Naive B cell (primary cell): ENCODE measurements at places on chromosomes 2 and 18. TPM values are rescaled to one million over a fixed set of nuclear protein-coding genes. Genes with fewer than 3 reads are reported as not detected.

DNA sequence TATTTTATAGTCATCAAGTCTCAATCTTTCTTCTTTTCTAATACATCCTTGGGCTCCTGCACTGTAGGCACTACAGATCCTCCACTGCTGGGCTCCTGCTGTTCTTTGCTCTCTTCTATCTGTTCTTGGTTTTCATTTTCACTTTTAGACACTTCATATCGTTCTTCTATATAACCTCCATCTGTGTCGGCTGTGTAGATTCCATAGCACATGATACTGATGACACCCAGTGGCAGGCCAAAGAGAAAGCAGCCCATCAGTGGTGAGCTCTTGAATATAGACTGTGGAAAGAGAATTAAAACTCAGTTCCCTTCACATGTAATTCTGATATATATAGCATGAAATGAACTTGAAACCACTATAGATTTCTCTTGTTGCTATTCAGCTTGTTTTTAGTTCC is 38.0 kb downstream of the TMX3 start:
- DNase-seq = no peak

ASXL2 gene
- polyA plus RNA-seq = 2.6 TPM

RSAD2 gene
- polyA plus RNA-seq = 8.5 TPM

DNA sequence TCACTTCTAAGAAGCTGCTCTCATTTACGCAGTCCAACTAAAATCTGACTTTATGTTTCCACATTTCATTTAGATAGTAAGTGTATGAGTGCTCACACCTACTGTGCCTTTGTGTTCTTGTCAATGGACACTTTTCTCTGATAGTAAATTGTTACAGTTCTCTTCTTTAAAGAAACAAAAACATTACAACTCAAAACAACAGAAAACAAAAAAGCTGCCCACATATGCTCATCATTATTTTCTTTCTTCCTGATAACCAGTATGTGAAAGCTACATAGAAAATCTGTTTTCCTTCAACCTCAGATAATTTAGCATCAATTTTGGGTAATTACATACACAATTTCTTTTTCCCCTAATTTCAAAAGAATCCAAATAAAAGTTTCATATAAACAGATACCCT is 1247.8 kb upstream of the NXPH2 start:
- no peak for DNase-seq

DNA sequence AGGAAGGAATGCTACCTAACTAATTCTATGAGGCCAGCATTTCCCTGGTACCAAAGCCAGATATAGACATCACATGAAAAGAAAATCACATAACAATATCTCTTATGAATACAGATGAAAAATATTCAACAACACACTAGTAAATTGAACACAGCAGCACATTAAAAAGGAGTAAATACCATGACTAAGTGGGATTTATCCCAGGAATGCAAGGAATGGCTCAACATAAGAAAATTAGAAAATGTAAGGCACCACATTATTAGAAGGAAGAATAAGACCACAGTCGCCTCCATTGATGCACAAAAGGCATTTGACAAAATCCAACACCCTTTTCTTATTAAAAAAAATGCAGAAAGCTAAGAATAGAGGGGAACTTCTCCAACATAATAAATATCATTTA is 133.9 kb downstream of the TTC32 start:
- DNase-seq = no peak

REG3A gene
- polyA plus RNA-seq = not detected

GRCh38 chr18:24930478-24930877 is 421.5 kb downstream of the ZNF521 start:
- no peak for DNase-seq

DNA sequence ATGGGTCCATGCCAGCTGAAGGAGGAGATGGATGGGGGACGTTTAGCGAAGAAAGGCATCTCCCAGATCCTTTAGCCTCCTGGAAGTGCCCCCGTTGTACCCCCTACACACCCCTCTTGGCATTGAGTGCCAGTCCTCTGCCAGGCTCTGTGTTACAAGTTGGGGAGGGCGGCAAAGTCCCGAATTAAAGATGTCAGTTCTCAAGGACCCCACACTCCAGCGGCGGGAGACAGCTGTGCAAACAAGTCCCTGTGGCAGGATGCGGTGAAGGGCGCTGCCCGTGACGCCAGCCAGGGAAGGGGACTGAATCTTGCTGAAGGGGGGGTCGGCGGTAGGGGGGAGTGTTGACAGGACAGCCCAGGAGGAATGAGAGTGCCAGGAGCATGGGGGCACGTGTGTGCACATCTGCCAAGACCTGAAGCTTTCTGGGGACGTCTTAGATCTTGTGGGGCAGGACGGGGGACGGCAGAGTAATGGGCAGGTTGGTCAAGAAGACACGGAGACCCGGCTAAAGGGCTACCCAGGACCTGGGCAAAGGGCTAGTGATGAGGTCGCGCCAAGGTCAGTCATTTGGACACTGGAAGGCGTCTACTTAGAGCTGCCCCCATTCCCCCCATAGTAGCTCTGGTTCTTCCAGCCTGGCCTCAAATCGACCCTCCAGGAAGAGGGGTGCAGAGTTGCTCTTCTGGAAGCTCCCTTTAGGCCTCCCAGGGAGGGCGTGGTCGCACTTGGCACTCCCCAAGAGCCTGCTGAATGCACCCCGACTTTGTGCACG is 2.8 kb upstream of the CTDSP1 start:
- DNase-seq = peak; percentile 58

SCG2 gene
- polyA plus RNA-seq = 0.39 TPM

DNA sequence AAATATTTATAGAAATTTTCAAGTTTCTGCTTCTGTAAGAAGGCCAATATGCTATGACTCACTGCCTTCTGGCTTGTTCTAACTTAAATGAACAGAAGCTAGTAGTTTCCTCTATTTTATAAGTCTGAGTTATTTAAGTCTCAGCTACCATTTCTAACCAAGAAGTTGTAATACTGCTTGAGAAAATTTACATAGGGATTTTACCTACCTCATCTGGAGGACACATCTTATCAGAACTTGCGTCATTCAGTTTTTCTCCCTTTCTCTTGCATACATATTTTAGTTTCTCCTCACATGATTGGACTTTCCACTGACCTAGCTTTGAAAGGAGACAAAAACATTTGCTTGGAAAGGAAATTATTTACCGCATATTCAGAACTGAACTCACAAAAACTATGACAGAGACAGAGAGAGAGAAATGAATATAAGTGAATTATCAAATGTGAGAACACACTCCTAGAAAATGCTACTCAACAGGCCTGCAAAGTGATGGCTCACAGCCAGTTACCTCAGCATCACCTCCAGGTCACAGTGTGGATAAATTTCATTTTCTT is 81.1 kb upstream of the CD302 start:
- DNase-seq = peak; percentile 60

XRCC5 gene
- 322 TPM for polyA plus RNA-seq

DNA sequence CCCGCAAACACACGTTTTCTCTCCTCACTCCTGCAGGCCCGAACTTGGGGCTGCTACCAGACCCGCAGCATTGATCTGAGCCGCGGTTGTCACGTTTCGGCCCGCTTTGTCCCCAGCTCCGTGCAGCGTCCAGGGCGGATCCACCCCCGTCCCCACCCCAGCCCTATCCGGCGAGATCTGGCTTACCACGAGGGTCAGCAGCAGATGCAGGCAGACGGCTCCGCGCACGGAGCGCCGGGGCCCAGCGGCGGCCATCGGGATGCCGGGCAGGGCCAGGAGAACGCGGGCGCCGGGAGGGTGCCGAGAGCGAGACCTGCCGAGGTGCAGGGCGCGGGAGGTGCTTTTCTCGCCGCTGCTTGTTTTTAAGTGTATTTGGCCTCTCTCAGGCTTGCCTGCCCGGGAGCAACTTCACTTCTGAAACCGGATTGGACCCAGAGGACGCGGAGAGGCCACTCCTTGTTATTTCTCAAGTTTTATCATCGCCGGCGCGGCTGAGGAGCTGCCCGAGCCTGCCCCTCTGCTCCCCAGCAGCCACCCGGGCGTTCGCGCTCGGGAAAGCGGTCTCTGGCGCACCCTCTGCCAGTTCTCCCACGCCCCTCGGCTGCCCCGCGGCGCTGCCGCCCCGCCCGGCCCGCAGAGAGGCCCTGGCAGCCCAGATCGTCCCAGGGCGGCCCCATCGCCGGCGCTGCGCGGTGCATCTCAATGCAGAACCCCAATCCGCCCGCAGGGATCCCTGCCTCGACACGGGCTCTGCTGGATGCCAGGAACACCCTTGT is at the start of gene DSC3:
DSC3 (minus strand) TSS at position 337 of the 776 bp plus-strand sequence; CDS start at position 255, 82 bp downstream.
- DNase-seq = no peak
